ENCODE measurements at places on chromosomes 4 and X. TPM values are rescaled to one million over a fixed set of nuclear protein-coding genes. Genes with fewer than 3 reads are reported as not detected.

The MFAP3L gene
- total RNA-seq, result 38.4 TPM

The DUX4 gene
- total RNA-seq, result not detected

DNA sequence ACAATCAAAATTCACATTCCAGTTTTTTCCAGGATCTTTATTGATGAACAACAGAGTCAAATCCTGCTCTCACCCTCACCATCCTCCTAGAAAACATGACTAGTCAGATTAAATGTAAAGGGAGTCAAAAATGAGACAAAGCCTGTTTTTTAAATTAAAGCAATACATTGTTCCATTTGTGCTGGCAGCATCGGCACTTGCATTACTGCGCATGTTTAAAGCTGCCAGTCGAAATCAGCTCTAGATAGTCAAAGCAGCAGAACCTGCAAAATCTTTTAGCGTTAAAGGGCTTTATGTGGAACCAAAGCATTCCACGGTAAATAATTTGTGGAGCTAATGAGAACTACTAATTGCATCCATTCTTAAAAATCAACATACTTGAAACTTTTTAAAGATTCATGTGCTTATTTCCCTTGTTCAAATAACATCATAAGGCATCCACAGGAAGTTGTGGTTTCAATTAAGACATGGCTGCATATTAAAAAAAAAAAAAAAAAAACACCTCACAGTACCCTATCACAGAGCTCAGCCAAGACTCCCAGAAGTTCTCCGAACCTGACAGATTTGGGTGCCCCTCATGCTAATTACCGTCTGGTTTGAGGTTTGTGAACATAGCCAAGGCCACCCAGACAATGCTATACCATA is 82.2 kb downstream of the SH3KBP1 start:
- H3K36me3 ChIP-seq, result no peaks in the 10 kb centered on the region
- no peaks in the 10 kb centered on the region for H3K27me3 ChIP-seq
- no peak for DNase-seq
- no peaks in the 10 kb centered on the region for H3K4me1 ChIP-seq

DNA sequence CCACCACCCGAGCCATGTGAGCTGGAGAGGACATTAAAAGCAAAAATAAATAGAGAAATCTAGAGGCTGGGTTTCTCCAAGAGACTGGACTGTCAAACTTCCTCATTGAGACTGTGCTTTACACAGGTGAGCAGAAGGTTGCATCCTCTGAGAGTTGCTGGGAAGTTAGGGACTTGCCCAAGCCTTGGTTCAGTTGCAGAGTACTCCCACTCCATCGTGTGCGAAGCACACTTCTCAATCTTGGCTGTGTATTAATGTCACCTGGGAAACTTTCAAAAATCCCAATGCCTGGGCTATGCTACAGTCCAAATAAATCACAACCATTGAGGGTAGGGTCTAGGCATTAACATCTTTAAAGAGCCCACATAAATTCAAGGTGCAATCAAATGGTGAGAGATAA is 89.2 kb downstream of the ZNF330 start:
- H3K36me3 ChIP-seq, result no peaks in the 10 kb centered on the region
- no peak overlapping the region for H3K4me3 ChIP-seq
- no peak overlapping the region for H3K27ac ChIP-seq
- DNase-seq, result no peak

GRCh38 chrX:63012574-63012973 is 338.6 kb downstream of the SPIN4 start:
- H3K4me1 ChIP-seq, result no peaks in the 10 kb centered on the region
- H3K4me3 ChIP-seq, result no peak overlapping the region
- no peak overlapping the region for H3K27ac ChIP-seq
- H3K36me3 ChIP-seq, result no peaks in the 10 kb centered on the region
- no peak for DNase-seq

DNA sequence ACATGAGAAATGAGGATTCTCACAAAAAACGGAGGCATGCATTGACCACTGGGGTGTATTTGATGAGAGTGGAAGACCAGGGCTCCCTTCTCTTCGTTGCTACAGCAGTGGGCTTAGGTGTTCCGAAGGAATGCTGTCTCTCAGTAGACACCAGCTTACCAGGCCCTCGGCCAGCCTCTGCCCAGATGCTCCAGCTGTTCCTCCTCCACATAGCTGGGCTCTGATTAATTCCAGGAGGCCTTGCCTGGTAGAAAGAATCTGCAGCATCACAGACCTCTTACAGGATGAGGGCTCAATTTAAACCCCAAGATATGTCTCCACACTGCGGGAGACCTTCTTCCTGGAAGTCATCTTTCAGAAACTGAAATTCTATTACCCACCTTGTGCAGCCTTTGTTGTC is 346.6 kb upstream of the TENM3 start:
- no peak for DNase-seq
- no peak overlapping the region for H3K4me3 ChIP-seq
- no peaks in the 10 kb centered on the region for H3K36me3 ChIP-seq
- H3K27me3 ChIP-seq, result no peaks in the 10 kb centered on the region
- no peaks in the 10 kb centered on the region for H3K4me1 ChIP-seq

GRCh38 chr4:94470132-94470531 is 18.4 kb downstream of the PDLIM5 start:
- H3K36me3 ChIP-seq, result no peaks in the 10 kb centered on the region
- no peak for DNase-seq
- no peak overlapping the region for H3K27ac ChIP-seq
- peaks cover 8% of the 10 kb centered on the region for H3K4me1 ChIP-seq

GRCh38 chr4:113901994-113902787 is 77.3 kb downstream of the ARSJ start:
- H3K36me3 ChIP-seq, result no peaks in the 10 kb centered on the region
- H3K27me3 ChIP-seq, result peaks cover 3% of the 10 kb centered on the region
- no peak for DNase-seq
- H3K27ac ChIP-seq, result no peak overlapping the region

DNA sequence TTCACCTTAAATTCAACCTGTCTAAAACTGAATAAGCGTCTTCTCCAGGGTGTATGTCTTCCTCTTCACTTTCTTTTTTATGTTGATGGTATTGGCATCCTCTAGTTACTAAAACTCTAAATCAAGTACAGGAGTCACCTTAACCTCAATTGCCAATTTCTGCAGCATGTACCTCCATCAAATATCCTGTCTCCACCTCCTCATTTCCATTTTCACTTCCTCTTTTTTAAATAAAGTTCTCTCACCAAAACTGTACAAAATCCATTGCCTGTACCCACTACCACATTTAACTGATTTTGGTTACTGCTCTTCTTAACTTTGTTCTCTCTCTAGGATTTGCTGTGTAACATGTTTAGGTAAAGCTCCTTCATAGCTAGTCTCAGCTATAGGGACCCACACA is 9.2 kb upstream of the NPFFR2 start:
- no peak for DNase-seq
- H3K36me3 ChIP-seq, result no peaks in the 10 kb centered on the region
- H3K27ac ChIP-seq, result no peak overlapping the region
- no peaks in the 10 kb centered on the region for H3K27me3 ChIP-seq

GRCh38 chr4:62161446-62161845 is 961.3 kb downstream of the ADGRL3 start:
- H3K27me3 ChIP-seq, result no peaks in the 10 kb centered on the region
- H3K36me3 ChIP-seq, result no peaks in the 10 kb centered on the region
- no peak overlapping the region for H3K27ac ChIP-seq
- no peaks in the 10 kb centered on the region for H3K4me1 ChIP-seq
- no peak for DNase-seq
